ENCODE measurements at places on chromosomes 16 and 17. TPM values are rescaled to one million over a fixed set of nuclear protein-coding genes. Genes with fewer than 3 reads are reported as not detected.

- no peak for DNase-seq
Measured at GRCh38 chr16:57556941-57557541, 14.6 kb downstream of the ADGRG5 start.

DNA sequence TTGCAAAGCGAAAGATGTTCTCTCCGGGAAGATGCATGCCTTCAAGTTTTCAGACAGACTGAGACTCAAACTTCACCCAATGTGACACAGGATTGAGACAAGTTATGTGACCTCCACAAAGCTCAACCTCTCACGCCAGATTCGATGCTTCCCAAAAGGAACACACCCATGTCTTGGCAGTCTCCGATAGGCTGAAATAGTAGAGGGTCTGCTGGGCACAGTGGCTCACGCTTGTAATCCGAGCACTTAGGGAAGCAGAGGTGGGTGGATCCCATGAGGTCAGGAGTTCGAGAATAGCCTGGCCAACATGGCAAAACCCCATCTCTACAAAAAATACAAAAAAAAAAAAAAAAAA is 22.1 kb downstream of the ZFHX3 start:
- DNase-seq = no peak

DNA sequence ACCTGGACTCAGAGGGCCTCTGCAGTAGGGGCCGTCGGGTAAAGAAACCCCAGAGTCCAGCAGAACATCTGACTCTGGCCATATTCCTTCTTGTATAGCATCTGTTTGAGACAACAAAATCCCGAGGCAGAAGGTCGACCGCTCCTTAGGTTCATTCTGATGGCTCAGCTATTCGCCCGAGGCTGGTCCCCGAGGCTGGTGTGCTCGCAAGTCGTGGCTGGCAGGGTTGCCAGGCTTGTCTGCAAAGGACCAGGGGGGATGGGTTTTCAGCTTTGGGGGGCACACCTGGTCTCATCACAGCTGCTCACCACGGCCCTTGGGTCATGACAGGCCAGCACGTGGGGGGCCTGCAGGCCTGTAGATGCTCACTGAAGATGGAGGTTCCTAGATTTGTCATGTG is 119.1 kb downstream of the BANP start:
- no peak for DNase-seq

The IFI35 gene
- total RNA-seq = 67.0 TPM

DNA sequence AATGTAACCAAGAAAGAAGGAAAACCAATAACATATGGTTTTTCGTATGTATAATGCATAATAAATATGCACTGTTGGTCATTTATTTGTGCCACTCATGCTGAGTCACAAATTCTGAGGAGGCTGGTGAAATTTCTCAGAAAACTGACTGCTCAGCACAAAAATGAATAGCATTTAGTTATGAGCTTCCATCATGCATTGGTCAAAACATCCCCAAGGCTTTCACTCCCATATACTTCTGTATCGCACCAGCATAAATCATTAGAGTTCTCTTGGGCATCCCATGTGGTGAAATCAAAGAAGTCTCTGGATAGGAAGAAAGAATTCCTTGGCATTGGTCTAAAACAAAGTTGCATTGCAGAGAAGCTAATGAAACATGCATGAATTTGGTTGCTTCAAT is 785.6 kb upstream of the CDH8 start:
- no peak for DNase-seq

GRCh38 chr16:56382901-56383355 is 42.4 kb downstream of the AMFR start:
- DNase-seq = no peak

Measured in activated T-helper 1 cell treated with anti-CD3 and anti-CD28 coated beads, Interleukin-12 subunit alpha, Interleukin-12 subunit beta, Interleukin-2, Interleukin-4 antibody, amounts not matched to agents 30 ng/mL and 10 ng/mL and 1 ng/mL, durations not matched to agents 14 hours and 24 hours and 36 hours (primary cell).